ENCODE measurements at places on chromosomes 11 and 22.
A peak's percentile ranks its signal among the peaks of the same experiment; 100 is the strongest.

- no peak for DNase-seq
Measured at GRCh38 chr11:123833095-123833494, 26.9 kb upstream of the OR6M1 start.

- peak; percentile 49 for DNase-seq
Measured at GRCh38 chr11:118488480-118489109, 38.7 kb upstream of the TTC36 start.

GRCh38 chr11:73651661-73652045 lies 5.3 kb downstream of the PLEKHB1 start:
- no peak for DNase-seq

DNA sequence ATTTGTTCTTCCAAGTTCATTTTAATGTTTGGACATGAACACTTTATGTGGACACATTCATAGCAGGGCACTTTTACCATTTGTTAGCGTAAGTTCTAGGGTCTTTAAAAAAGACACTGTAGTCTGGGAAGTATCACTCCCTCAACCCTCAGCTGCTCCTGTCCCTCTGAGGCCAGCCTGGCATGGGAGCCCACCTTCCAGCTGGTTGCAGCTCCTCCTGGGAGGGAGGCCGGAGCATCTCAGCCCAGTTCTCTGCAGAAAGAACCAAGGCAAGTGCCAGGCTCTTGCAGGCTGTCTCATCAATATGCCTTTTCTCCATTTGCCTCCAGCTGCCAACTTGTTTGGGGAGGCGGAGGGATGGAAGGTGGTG lies 150.6 kb downstream of the OPCML start:
- DNase-seq = no peak

DNA sequence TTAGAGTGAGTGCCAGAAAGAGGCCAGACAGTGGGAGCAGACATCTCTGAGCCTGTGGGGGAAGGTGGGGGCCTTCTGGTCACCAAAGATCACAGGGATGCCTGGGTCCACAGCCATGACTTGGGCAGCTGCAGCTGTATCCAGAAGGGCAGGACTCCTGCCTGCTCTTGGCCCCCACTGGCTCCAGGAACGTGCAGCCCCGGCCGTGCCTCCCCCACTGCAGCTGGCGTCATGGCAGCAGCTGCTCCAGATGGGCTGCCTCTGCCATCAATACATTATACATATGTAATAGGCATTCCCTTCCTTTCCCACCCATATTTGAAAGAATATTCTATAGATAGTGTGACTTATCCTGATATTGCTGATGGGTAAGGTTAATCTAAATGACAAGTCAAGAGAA lies 195.5 kb upstream of the SNX19 start:
- no peak for DNase-seq

DNA sequence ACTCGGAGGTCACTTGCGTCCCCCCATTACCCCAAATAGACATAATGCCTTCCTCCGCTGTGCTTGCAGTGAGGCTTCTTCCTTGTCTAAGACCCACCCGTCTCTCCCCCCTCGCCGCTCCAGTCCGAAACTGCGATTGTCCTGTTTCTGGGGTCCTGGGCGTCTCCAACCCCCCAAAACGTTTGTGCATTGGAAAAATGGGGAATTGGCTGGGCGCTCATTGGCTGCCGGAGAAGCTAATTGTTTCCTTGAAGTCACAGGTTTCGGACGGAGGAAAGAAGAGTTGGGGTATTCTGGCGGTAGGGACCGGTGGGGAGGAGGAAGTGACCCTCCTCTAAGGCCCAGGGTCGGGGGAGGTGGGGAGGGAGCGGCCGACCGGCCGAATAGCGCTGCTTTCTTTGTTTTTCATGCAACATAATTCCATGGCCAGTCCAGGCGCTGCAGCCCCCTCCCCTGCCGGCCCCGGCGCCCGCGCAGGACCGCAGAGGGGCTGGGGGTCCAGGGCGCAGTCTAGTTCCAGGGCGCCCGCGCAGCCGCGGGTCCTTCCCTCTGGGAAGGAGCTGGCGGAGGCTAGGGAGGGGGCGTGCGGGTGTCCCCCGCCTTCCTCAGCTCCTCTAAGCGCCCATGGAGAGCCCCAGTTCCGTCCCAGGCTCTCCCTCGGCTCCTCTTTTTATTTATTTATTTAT lies 12.7 kb upstream of the CPT1A start:
- DNase-seq = no peak

- DNase-seq = no peak
Measured at GRCh38 chr11:120249279-120250262, 9.6 kb downstream of the POU2F3 start.

DNA sequence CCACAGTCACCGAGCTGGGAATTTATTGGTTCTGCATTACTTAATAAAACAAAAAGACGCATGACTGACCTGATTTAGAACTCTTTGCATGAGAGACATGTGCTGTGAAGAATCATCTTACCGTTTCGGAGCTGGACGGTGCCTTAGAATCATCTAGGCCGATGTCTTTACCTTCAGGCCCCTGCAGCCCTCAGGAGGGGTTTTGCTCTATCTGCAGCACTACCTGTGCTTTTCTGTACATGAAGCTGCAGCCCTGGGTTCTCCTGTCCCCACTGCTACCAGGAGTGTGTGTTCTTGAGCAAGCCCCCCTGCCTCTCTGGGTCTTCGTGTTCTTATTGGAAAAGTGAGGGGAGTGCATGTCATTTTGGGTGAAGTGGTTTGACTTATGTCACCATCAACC lies 94.0 kb upstream of the OR4B1 start:
- no peak for DNase-seq

DNA sequence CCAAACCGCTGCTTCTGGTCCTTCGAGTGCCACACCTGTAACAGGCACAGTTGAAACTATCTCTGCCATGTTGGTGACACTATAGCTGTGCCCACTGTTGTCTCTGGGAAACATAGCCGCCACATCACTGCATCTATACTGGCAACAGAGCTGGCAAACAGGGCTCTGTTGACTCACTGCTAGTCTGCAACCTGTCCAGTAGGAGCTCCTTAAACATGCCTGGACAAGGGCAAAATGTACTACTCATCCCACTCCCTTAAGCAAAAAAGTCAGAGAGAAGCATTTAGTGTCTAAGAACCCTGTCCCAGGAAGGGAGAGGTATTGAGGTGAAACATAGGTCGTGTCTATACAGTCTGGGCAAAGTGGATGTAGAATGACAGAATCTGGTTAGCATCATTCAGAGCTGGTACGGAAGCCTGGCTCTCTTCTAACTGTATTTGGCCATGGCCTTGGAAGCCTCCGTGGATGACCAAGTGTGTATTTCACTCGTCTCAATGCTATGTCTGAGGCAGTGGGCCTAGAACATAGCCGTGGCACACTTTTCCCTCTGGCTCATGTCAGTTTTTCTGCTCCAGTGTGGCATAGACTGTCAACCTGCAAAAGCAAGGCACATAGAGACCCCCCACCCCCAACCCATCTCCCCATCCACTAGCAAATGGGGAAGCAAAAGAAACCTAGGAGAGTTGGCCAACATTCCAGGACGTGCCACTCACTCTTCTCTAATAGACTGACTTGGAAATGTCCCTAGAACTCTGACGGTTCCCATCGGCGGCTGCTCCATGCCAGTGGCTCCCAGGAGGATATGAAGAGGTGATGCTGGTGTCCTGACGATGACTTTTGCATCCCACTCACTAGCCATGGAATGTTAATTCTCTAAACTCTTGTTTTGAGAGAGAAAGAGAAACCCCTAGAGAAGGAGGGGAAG lies 21.4 kb upstream of the PISD start:
- DNase-seq = no peak

GRCh38 chr11:104965735-104966134 lies 2.6 kb downstream of the CASP4 start:
- DNase-seq = no peak

GRCh38 chr11:86176165-86176884 lies 68.2 kb upstream of the EED start:
- no peak for DNase-seq

DNA sequence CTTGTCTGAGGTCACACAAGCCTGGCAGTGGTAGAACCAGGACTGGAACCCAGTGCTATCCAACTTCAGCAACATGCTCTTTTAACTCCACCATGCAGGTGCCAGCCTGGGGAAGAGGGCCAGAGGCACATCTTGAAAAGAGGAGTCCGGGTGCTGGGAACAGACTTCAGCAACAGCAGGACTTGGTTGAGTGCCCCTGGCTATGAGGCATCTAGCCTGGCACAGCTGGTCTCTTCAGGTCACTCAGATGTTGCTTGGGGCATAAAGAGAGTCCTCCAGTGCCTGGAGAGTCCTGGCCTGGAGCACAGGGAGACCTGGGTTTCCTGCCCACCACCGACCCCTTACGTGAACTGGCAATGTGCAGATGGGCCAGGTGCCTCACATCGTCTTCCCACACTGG lies 5.1 kb upstream of the CLCF1 start:
- DNase-seq = no peak

GRCh38 chr11:72422414-72422813 lies 11.9 kb downstream of the CLPB start:
- no peak for DNase-seq

- no peak for DNase-seq
Measured at GRCh38 chr11:1060852-1061616, 13.6 kb upstream of the MUC2 start.

GRCh38 chr11:125960771-125961170 lies 14.9 kb downstream of the VSIG10L2 start:
- no peak for DNase-seq

DNA sequence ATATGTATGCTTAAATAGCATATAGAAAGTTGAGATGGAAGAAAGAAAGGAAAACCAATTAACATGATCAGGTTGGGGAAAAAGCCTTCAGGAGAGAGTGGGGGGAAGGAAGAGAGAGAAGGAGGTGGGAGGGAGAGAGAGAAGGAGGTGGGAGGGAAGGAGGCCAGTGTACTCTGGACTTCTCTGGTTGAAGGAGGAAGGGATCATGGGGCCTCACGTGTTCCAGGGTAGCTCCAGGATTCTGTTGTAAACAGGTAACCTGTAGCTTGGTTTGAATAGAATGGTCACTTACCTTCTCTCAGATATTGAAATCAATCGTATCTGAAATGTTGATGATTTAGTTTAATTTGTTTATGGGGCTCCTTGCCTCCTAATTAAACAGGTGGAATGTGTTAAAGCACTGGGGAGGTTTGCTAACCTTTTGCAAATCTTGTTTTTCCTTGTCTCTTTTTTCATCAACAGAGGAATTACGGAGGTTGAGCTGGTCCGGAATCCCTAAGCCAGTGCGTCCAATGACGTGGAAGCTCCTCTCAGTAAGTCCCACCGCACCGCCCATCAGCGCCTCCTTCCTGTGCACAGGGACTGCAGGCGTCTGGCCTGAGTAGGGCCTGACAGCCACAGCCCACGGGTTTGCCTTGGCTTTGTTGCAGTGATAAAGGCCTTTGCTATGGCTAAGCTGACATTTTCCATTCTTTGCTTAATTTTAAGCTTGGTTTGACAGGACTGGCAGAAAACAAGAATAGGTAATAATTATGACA lies 115.9 kb downstream of the TBC1D22A start:
- DNase-seq = no peak

DNA sequence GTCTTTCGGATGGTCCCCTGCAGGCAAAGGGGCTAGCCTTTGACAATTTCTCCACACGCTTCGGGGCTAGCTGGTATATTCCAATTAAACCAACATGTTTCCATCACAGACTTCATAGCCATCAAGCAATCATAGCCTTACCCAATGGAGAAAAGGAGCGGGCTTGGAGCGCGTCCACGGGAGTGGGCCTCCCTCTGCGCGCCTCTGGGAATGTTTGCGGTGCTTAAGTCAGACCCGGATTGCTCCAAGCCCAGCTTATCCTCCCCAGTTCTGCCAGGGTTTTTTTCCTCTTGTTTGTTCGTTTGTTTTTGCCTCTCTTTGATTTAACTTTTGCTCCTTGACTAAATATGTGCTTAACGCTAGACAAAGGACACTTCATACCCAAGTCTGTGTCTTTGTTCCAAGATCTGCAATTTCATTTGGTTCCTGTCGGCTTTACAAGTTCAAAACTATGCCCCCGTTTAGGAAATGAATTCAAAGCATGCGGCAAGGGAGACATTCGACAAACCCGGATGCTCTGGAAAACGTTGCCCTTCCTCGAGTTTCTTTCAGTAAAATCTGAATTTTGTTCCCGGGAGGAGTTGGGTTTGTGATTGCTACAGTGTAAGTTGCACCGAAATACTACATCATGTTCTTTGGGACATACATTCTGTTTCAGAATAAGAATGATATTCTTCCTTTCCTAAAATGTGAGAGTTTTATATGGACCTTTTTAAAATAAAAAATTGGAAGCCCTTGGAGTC lies 1.0 kb upstream of the GLB1L2 start:
- DNase-seq = no peak

DNA sequence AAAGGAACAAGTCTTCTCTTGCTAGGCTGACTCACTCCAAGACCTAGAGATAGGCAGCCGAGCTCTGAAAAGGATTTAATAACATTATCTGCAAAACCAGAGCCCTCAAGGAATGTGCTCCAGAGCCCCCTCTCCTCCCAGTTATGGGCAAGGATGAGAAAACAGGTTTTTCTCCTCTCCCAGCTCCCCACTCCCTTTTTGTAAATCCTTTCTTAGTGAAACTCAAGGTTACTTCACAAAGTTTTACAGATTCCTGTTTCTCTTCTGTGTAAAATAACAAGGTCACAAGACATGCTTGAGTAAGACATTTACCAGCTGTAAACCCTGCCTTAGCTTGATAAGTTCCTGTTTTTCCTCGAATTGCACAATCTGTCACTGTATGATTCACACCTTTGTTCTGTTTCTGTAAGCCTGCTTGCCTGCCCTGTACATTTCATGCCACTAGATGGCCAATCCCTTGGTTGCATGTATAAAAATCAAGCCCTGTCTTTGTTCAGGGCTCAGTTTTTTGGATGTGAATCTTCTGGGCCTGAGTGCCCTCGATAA lies 489.4 kb downstream of the KCNA4 start:
- no peak for DNase-seq

DNA sequence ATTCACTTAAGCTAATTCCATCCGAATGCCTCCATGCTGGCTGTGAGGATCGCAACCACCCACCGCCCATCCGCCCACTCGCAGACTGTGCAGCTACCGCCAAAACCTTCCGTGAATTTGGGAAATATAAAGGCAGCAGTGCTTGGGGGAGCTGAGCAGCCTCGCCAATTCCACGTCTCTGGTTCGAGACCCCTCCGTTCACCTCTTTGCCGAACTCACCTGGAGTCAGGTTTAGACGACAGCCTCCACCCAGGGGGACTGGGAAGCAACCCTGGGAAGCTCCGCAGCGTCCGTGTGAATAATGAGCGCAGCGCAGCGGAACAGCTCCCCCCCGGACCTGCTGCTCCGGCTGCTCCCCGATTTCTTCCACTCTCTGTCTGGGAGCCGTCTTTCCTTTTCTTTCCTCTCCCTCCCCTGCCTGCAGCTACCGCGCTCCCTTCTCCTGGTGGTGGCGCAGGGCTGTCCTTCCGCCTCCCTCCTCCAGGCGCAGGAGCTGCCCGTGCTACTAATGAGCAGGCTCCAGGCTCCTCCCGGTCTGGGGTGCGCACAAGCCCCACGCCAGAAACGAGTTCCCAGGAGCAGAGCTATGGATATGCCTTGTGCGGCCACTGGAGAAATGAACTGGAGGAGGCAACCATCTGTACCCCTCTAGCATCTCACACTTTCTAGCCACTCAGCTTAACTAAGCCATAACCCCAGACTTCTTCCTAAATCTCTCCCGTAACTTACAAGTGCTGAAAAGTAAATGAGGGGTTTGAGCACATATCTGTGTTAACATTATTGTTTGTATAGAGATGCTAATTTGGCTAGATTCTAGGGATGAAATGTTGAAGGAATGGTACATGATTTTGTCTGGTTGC lies 107.3 kb downstream of the XKR3 start:
- DNase-seq = no peak

- no peak for DNase-seq
Measured at GRCh38 chr22:37281646-37282384, 493 bp upstream of the CYTH4 start.

Measured in stimulated activated CD8-positive, alpha-beta memory T cell treated with anti-CD3 and anti-CD28 coated beads, Interleukin-4, amount 100 ng/mL, for 4 hours (primary cell).